ENCODE measurements at places on chromosomes 5 and 9.

DNA sequence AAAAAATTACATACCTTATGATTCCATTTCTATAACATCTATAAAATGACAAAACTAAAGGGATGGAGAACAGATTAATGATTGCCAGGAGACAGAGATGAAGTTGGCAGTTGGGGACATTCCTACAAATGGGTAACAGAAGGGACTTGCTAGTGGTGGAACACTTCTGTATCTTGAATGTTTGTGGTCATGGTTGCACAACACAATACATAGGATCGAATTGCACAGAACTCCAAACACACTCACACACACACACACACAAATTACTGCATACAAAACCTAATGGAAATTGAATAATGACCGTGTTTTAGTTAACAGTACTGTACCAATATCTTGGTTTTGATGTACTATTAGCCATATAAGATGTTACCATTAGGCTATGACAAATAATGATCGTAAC is 330.7 kb upstream of the POU5F2 start:
- DNase-seq, result no peak

GRCh38 chr9:33229359-33230114 is 10.4 kb upstream of the SPINK4 start:
- DNase-seq, result no peak

DNA sequence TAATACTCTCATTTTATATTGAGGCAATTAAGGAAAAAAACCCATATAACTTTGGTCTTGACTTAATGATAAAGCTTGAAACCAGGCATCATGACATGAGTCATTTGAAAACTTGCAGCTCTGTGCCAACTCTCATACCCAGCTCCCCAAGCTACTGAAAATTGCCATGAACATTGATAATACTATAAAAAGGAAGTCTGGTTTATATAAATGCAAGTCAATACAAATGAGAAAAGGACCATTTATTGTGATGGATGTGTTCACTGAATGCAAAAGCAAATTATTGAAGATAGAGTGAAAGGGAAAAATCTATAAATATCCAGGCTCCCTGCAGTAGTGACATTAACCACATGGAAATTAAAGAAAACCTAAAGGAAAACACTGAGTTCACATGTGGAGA is 116.3 kb downstream of the DEPDC1B start:
- no peak for DNase-seq

GRCh38 chr5:166551384-166551783 is 1740.1 kb upstream of the WWC1 start:
- no peak for DNase-seq

DNA sequence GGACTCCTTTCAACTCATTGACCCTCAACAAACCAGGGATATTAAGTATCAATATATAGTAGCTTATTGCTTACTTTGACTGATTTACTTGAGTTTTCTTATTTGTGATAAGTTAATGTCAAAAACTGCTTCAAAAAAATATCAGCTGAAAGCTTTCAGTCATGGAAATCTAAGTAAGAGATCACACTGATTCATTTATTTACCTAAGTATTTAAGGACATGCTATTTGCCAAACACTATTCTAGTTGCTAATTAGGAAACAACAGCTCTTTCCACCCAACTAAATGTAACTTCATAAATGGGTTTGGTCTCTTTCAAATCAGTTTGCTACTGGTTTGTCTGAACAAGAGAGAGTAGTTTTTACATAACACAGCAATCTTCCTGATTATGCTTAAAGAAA is 48.2 kb downstream of the CHD1 start:
- DNase-seq, result no peak

DNA sequence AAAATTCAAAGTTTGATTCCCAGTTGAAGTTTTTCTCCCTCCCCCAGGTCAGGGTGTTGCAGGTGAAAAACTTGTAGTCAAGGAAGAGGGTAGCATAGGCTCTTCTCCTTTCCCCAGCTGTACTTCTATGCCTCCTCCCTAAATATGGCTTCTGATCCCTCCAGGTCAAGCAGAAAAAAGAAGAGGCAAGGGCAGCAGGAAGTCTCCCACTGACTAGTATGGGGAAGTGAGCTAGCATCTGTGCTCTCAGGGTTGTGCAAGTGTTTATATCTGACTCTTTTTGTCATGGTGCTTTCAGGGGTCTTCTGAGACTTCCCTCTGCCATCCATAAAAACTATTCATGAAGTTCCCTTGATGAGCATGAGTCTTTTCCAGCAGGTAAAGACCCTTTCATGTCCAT is 76.0 kb downstream of the ATPSCKMT start:
- no peak for DNase-seq

DNA sequence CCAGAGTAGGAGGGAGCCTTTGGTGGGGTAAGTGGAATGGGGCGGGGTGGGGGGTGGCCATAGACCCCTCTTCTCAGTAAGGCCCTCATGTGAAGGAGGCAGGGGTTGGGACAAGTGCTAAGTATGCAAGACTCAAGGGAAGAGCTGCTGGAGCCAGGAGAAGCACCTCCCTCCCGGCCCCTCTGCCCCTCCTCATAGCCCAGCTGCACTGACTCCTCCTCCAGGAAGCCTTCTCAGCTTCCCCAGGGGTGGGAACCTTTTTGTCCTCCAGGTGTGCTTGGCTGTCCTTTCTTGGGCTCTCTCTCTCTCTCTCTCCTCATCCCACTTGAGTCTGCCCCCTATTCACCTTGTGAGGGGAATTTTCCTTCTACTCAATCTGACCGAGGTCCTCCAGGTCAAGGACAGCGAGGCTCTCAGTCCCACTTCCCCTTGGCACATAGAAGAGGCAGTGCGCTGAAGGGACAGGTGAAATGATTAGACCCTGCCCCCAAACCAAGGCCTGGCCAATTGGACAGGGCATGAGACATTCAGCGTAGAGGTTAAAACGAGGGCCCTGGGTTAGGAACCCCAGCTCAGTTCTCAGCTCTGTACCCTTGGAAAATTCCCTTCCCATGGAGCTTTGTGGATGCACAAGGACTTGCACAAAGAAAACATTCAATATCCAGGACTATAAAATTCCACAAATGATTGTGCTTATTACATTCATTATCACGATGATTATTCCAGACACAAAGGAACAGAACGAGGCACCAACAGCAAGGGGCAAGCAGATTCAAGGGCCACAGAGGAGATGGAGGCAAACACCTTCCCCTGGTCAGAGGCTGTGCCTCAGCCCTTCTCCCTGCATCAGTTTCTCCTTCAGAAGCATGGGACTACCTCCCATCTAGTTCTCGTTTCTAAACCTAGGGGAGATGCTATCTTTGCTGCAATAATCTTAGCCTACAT is 45.6 kb upstream of the IL17B start:
- no peak for DNase-seq

- no peak for DNase-seq
Measured at GRCh38 chr5:14321936-14322335, 178.8 kb downstream of the TRIO start.

DNA sequence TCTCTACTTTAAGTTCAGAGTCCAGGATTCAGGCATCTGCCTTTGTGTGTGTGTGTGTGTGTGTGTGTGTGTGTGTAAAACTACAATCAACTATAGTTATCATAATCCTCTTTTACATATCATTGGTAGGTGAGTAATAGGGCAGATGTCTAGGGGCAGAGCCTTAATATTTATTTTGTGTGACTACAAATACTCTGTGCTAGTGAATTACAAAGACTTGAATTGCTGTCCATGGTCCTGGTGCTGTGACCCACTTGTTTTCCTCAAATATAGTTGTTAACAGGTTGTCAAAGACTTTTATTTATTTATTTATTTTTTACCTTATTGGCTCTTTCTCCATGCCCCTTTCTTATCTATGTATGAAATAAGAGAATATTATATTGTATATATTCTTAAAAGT is 196.8 kb downstream of the ANXA1 start:
- DNase-seq, result no peak

DNA sequence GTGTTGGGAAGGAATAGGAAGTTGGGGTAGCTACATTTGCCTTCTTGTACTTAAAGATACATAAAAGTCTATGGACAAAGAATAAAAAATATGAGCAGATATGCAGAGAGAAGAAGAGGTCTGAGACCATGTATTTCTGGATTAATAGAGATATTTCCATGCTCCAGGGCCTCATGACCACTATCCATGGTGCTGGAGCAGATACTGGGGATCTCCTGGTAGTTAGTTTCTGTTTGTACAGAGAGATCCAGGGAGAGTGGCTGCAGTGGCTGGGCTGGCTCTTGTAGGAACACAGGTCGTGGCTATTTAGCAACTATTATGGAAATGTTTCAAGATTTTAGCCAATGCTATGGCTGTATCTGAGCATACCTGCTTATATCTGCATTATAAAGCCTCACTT is 184.2 kb upstream of the TMEM161B start:
- no peak for DNase-seq

- DNase-seq, result no peak
Measured at GRCh38 chr9:74847478-74848152, 40.1 kb downstream of the TRPM6 start.

DNA sequence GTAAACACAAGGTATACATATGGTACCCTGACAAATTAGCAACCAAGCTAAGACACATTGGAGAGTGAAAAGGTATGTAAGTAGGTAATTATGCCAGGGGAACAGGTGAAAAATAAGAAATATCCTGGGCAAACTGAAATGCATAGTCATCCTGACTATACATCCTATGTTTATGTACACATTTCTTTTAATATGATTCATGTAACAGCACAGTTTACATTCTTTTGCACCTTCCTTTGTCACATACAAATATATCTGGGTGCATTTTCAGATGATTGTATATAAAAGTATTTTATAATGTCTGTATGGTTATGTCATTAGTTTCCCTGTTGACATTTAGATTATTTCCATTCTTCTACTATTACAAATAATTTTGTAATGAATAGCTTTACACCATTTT is 1146.9 kb downstream of the EFNA5 start:
- no peak for DNase-seq

- peak; percentile 61 for DNase-seq
Measured at GRCh38 chr9:92790542-92791527, 26.2 kb upstream of the BICD2 start.

- no peak for DNase-seq
Measured at GRCh38 chr5:52834320-52834719, 46.6 kb downstream of the ITGA1 start.

- no peak for DNase-seq
Measured at GRCh38 chr9:125612616-125613015, 94.4 kb downstream of the MAPKAP1 start.

- no peak for DNase-seq
Measured at GRCh38 chr5:178625679-178626483, 969 bp downstream of the CLK4 start.

DNA sequence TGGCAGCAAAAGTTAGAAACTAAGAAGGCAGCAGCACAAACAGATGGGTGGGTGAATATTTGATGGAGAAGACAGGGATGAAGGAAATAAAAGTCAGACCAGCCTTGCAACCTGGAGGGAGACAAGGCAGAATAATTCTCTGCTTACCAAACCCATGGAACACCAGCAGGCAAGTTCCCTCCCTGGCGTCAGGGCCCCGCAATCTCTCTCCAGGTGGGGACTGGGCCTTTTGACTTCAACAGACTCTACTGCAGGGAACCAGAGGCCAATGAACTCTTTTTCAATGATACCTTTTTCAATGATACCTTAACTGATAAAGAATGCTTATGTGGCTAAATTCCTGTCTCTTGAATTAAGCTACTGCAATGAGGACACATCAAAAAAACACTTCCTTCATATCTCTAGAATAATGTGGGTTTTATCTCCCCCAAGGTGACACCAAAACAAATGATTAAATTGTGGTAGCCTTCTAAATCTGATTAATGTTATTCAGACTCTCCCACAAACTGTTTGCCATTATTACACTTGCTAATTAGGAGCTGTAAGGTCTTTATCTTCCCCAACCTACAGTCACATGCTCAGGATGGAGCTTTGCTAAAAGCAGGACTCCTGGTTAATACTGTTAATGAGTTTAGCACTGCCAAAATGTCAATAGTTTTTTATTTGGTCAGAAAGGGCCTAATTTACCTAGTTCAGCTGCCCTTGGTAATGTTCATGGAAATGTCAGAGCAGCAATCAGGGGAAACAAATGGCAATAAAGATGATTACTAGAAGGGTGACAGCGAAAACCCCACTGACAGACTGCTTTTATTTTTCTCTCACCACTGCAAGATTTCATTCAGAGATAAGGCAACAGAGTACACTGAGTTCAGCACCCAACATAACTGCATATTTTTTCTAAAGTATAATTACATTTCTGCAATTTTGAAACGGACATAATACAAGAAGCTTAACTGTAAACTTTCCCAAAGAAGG is 165.5 kb downstream of the TSSK1B start:
- DNase-seq, result no peak
